H1 (cell line): ENCODE measurements at places on chromosomes 1 and 21. TPM values are rescaled to one million over a fixed set of nuclear protein-coding genes. Genes with fewer than 3 reads are reported as not detected.

DNA sequence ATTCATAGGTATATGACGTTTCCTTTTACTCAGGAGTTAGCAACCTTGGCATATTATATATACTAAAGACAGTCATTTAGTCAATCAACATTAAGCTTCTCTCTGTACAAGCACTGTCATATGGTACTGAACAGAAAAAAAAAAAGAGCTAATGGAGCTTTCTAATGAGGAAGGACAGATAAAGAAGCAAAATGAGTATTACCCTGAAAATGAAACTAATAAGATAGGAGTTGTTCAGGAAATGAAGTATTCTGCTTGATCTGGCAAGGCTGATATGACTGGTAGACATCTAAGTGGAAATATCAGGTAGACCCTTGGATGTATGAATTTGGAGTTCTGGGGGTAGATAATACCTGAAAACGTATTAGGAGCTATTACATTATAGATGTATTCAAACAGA, 4.3 kb upstream of the IKBKE start:
- DNase-seq, result no peak

DNA sequence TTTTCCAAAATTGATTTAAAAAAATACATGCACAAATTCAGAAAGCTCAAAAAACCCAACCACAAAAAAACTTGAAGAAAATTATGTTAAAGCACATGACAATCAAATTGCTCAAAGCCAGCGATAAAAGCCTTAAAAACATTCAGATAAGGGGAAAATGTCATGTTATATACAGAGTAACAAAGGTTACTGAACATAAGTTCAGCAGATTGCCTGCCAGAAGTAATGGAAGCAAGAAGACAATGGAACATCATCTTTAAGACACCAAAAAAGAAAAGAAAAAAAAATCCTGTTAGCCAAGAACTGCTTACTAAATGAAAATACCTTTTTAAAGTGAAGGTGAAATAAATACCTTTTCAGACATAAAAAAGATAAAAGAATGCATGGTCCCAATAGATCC, 147.2 kb upstream of the SGIP1 start:
- DNase-seq, result no peak

GRCh38 chr1:182404781-182405180, 4.3 kb upstream of the TEDDM1 start:
- no peak for DNase-seq

- DNase-seq, result no peak
These were observed 60.7 kb upstream of the BTG3 start for GRCh38 chr21:17673261-17674020.

GRCh38 chr21:46079352-46080170, 18.4 kb upstream of the COL6A2 start:
- DNase-seq, result no peak

DNA sequence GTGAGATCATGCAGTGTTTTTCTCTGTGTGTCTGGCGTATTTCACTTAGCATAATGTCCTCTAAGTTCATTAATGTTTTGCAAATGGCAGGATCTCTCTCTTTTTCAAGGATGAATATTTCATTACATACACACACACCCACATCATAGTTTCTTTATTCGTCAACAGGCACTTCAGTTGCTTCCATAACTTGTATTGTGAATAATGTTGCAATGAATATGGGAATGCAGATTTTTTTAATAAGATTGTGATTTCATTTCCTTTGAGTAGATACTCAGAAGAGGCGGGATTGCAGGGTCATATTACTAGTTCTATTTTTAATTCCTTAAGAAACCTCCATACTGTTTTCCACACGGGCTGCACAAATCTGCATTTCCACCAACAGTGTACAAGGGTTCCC, 134.0 kb downstream of the CLEC20A start:
- DNase-seq, result no peak

GRCh38 chr1:12620488-12620865, 2.5 kb upstream of the DHRS3 start:
- DNase-seq, result no peak

Gene CFHR3
- total RNA-seq, result 0.52 and 1.0 TPM in 2 replicates

Gene CELA3B
- not detected in 2 replicates for total RNA-seq

Gene PHC2
- 5.6 and 6.1 TPM in 2 replicates for total RNA-seq

Gene CD84
- total RNA-seq, result not detected in 2 replicates

Gene MAP1LC3C
- total RNA-seq, result 1.7 and 2.1 TPM in 2 replicates
